ENCODE measurements at places on chromosomes 4 and X. TPM values are rescaled to one million over a fixed set of nuclear protein-coding genes. Genes with fewer than 3 reads are reported as not detected.

The VSIG4 gene
- not detected for total RNA-seq

The RS1 gene
- total RNA-seq: not detected

The CXCL1 gene
- not detected for total RNA-seq

The GLRA3 gene
- total RNA-seq: not detected

The DMRTC1 gene
- total RNA-seq: not detected

The SYTL5 gene
- not detected for total RNA-seq

The CTAG2 gene
- total RNA-seq: not detected

The SPANXA1 gene
- total RNA-seq: not detected

The VEGFC gene
- not detected for total RNA-seq

The RNF150 gene
- 0.43 TPM for total RNA-seq

The CSAG1 gene
- total RNA-seq: not detected

The FAM9C gene
- total RNA-seq: not detected

The UNC5C gene
- not detected for total RNA-seq

The CCDC110 gene
- total RNA-seq: 0.81 TPM

The BEND4 gene
- 1.6 TPM for total RNA-seq

The GAGE1 gene
- total RNA-seq: not detected

The ZNF630 gene
- total RNA-seq: 1.7 TPM

The LARP1B gene
- total RNA-seq: 23.9 TPM

The DMRTC1B gene
- not detected for total RNA-seq

The SSX4B gene
- total RNA-seq: not detected

The CENPVL1 gene
- not detected for total RNA-seq

The ERVMER34-1 gene
- 0.07 TPM for total RNA-seq

The GRID2 gene
- total RNA-seq: not detected

The FREM3 gene
- total RNA-seq: not detected

The WFS1 gene
- total RNA-seq: 1.8 TPM

The F11 gene
- total RNA-seq: not detected

The TLR8 gene
- not detected for total RNA-seq

The CITED1 gene
- total RNA-seq: not detected

The PAK3 gene
- 0.07 TPM for total RNA-seq

The L1CAM gene
- total RNA-seq: 2.1 TPM

The STK26 gene
- 75.4 TPM for total RNA-seq

The NAP1L5 gene
- total RNA-seq: 5.8 TPM

The ELOVL6 gene
- total RNA-seq: 4.7 TPM

The DDX53 gene
- total RNA-seq: not detected

The DNAAF6 gene
- total RNA-seq: not detected

The GRK4 gene
- 3.0 TPM for total RNA-seq

The CHRDL1 gene
- not detected for total RNA-seq

The PAGE4 gene
- not detected for total RNA-seq

The NUDT10 gene
- 3.5 TPM for total RNA-seq

The HSFX3 gene
- total RNA-seq: not detected

The WNK3 gene
- 0.45 TPM for total RNA-seq

The FGFR3 gene
- total RNA-seq: 0.07 TPM

The ATP7A gene
- total RNA-seq: 8.7 TPM

The BCOR gene
- total RNA-seq: 38.3 TPM

The CT45A2 gene
- not detected for total RNA-seq

The EFHC2 gene
- 0.31 TPM for total RNA-seq

The TET2 gene
- total RNA-seq: 31.3 TPM

The OR13H1 gene
- not detected for total RNA-seq

The NLGN3 gene
- 0.54 TPM for total RNA-seq

The ARSJ gene
- not detected for total RNA-seq

The SSX2 gene
- not detected for total RNA-seq

The PF4V1 gene
- not detected for total RNA-seq

The CACNA1F gene
- 0.90 TPM for total RNA-seq

The TBC1D9 gene
- not detected for total RNA-seq

The SLC38A5 gene
- 82.1 TPM for total RNA-seq

The FHDC1 gene
- total RNA-seq: 0.11 TPM

The RHOH gene
- 126 TPM for total RNA-seq

The RNF212 gene
- total RNA-seq: 3.0 TPM

Measured in activated CD8-positive, alpha-beta T cell treated with anti-CD3 and anti-CD28 coated beads for 36 hours (primary cell).